ENCODE measurements at places on chromosomes 1 and 21. TPM values are rescaled to one million over a fixed set of nuclear protein-coding genes. Genes with fewer than 3 reads are reported as not detected.

DNA sequence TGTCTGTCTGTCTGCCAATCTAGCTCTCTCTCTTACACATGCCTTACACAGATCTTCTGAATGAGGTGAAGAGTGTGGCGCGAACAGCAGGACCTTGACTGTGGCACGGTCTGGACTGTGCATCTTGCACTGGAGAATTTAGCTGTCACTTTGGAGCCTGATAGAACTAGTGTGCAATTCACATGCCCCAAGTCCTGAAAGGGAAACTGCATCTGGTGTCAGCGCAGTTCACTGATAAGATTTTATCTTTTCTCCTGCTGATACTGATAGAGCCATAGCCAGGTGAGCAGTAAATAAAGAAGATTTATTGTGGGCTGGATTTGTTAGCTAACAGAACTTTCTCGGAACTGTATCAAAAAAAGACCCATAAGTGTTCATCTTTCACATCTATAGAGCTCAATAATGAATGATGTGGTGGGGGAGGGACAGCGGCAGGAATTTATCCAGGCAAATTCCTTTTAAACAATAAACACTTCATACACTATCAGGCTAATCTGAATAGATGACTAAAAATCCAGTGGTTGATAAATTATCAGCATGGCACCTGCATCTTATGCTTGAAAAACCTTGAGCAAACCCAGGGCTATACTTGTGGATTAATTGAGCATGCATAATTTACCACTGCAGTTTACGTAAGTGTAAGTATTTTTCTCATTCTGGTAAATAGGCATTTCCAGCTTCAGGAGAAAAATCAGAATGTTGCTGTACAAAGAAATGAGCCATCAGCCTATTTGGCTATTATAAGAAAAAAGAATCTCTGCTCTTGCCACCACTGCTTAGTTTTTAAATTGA lies 104.1 kb downstream of the NTNG1 start:
- no peak for DNase-seq

GRCh38 chr1:147717051-147717705 lies 43.2 kb downstream of the GJA5 start:
- no peak for DNase-seq

DNA sequence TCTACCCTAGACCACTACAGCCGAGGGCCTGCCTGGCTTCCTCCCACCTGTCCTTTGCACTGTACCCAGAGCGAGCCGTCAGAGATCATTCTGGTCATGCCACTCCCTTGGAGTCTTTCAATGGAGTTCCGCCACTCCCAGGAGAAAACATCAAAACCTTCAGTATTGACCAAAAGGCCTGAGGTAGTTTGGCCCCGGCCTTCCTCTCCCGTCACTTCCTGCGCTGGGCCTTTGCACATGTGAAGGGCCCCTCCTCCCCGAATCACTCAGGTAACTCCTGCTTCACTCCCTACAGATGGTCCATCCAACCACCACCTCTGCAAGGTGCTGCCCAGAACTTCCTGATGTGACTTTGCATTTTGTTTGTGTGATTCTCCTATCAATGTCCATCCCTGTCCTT lies 26.6 kb downstream of the UBE2G2 start:
- DNase-seq = no peak

C1orf185 gene
- not detected for total RNA-seq

DNA sequence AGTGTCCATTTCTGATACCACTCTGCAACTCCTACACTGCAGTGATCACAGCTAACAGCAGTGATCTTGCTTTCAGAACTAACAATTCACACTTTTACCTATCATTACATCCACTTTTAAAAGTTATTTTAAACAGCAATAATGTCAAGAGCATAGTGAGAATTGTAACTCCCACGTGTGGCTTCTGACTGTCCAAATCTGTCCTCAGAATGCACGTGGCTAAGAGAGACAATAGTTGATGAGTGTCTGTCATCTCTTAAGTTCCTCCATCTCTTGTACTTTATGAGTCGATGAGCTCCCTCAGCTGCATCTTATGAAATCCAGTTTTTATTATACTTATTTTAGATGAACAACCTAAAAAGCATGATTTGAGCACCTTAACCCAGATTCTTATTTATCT lies 16.5 kb upstream of the CFHR5 start:
- DNase-seq = no peak

GJA9 gene
- total RNA-seq = not detected

OPTC gene
- total RNA-seq = not detected

- no peak for DNase-seq
Measured at GRCh38 chr1:67575861-67576260, 109.1 kb upstream of the GADD45A start.

DNA sequence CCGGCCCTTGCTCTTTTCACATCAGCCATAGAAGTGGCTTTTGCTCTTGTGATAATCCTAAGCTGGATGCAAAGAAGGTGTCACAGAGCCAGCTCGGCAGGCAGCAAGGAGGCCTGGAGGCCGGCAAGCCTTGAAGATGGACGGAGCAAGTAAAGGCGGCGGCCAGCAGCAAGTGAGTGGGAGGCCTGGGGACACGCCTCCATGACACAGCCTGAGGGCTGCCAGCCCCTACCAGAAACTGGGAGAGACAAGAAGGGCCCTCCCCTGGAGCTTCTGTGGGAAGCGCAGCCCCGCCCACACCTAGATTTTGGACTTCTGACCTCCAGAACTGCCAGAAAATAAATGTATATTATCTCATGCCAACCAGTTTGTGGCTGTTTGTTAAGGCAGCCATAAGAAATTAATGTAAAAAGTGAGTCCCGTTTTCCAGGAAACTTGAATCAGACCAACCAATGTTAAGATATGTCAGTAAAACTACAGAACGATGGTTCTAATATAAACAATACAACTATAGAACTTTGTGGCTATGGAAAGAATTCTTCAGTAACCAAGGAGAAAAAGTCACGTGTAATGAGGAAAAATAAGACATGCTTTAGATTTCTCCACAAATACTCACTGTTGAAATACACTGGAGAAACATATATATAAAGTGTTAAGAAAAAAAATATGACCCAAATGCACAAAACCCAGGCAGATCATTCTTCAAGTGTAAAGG lies 49.9 kb downstream of the BACE2 start:
- DNase-seq = no peak

- no peak for DNase-seq
Measured at GRCh38 chr1:102550729-102551384, 554.1 kb upstream of the OLFM3 start.

DNA sequence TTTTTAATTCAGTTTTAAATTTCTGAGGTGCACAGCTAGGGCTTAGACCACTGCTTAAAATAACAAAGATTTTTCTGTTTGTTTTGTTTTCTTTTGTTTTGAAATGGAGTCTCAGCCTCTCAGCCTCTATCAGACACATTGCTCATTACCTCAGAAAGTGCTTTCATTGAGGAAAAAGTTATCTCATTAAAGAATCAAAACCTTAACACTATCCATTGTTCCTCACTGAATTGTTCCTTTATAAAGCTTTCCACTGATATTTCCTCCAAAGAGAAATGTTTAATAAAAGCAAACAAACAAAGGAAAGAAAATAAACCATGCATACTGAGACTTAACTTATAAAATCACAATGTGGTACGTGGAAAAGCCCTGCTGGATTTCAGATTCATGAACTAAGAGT lies 63.8 kb downstream of the SIPA1L2 start:
- DNase-seq = no peak

GRCh38 chr1:205316161-205316566 lies 5.4 kb downstream of the NUAK2 start:
- no peak for DNase-seq

DNASE2B gene
- 1.3 TPM for total RNA-seq

GRCh38 chr1:233993651-233994050 lies 89.2 kb downstream of the SLC35F3 start:
- no peak for DNase-seq

GRCh38 chr1:56301791-56302190 lies 277.6 kb downstream of the PLPP3 start:
- DNase-seq = no peak

HSF2BP gene
- 1.8 TPM for total RNA-seq

SPATC1L gene
- 1.6 TPM for total RNA-seq

OR2L8 gene
- not detected for total RNA-seq

IVNS1ABP gene
- 51.0 TPM for total RNA-seq

DNA sequence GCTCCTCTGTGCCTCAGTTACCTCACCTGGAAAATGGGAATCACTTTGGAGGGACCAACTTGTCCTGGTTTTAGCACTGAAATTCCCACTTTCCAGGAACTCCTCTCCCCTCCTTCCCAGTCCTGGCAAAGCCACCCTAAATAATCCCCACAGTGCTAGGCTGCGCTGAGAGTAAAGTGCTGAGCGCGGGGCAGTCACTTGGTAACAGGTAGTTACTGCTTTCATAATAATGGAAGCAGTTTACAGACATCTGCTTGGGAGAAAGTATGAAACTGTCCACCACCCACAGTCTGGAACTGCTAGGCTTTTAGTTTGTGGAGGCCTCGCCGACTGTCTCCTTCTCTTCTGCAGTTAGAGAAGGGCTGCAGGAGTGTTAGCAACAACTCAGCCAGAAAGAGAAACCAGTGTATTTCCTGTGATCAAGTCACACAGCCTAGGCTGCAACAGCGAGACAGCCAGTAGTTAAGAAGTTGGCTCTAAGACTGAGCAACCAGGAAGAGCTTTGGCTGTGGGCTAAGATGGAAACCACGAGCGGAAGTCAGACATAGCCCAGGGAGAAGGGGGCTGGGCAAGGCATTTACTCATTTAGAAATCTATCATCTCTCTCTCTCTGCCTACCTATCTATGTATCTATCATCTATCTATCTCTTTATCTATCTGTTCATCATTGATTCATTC lies 30.8 kb upstream of the ABCG1 start:
- peak; percentile 48 for DNase-seq

- no peak for DNase-seq
Measured at GRCh38 chr1:116881879-116882520, 27.7 kb upstream of the PTGFRN start.

FLG2 gene
- total RNA-seq = not detected

SLAMF7 gene
- total RNA-seq = 3.3 TPM

DNA sequence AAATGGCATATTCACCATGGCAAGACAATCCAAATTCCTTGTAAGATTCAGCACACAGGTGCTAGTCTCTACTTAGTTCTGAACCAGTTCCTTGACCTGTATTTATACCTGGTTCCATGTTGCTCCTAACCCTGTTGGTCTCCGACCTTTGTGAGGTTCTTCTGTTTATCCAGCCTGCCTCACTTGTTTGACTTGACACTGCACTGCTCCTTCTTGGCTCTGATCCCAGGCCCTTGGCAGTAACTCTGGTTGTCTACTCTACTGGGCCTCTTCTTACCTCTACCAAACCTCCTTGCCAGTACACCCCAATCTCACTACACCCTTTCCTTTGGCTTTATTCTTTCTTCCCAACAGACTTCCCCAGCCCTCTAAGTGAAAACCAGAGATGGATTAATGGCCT lies 419.4 kb upstream of the USP24 start:
- no peak for DNase-seq

DNA sequence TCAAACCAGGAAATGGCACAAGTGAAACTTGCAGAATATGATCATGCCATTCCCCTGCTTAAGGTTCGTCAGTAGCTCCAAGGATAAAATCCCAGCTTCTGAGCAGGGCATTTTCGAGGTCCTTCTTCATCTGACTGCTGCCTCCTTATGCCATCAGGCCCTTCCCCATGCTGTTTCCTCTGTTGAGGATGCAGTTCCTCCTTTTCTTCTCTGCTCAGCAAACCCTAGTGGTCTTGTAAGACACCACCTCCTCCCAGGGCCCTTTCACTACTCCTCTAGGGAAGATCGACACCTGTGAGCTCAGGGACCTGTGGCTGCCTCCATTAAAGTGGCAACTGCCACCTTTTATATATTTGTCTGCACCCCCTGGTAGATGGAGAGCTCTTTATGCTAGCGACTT lies 62.1 kb upstream of the JUN start:
- no peak for DNase-seq

- DNase-seq = no peak
Measured at GRCh38 chr1:13892671-13893325, 192.8 kb downstream of the PRDM2 start.

DNA sequence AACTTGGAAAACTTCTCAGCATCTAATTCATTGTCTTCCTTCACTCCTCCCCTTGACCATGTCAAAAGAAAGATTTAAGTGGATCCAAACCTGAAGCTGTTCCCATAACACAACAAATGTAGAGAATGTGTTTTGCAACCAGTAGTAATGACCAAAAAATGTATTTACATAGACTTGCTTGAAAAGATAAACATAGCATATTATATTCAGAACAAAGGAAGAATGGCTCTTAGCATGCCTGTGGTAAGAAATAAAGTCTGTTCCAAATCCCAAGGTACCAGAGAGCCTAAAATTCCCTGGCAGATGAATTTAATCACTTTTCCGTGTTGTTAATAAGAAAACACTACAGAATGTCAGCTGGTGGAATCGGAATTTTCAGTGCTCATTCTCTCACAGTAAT lies 36.8 kb downstream of the FMO3 start:
- no peak for DNase-seq

GRCh38 chr1:59317780-59318179 lies 20.9 kb downstream of the FGGY start:
- no peak for DNase-seq

PCNX2 gene
- 26.2 TPM for total RNA-seq

GRCh38 chr1:235022981-235023710 lies 105.5 kb downstream of the TOMM20 start:
- DNase-seq = no peak

DNA sequence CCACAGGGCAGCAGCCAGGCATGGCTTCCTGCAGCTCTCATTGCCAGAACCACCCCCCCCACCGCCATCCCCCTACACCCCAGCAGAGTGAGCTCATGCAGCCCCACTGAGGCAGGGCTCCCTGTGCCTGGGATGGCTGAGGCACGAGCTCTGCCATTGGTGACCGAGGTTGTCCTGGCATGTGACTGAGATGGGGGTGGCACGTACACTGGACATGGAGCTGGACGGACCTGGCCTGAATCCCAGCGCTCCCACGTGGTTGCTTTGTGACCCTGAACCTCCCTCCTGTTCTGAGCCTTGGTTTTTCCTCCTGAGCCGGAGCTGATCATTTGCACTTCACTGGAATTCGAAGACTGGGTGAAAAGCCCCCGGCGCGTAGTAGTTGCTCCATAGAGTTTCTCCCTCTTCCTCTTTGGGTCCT lies 28.3 kb downstream of the ALPL start:
- no peak for DNase-seq

DNA sequence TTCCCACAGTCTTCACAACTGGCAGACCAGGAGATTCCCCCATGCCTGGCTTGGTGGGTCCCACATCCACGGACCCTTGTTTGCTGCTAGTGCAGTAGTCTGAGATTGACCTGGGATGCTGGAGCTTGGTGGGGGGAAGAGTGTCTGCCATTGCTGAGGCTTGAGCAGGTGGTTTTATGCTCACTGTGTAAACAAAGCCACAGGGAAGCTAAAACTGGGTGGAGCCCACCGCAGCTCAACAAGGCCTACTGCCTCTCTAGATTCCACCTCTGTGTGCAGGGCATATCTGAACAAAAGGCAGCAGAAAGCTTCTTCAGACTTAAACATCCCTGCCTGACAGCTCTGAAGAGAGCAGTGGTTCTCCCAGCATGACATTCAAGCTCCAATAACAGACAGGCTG lies 177.3 kb upstream of the ETV3 start:
- no peak for DNase-seq
